ENCODE measurements at places on chromosomes 5 and 9.
A peak's percentile ranks its signal among the peaks of the same experiment; 100 is the strongest.

- no peak for DNase-seq
Observed at GRCh38 chr5:159286420-159287035, 23.4 kb downstream of the UBLCP1 start.

GRCh38 chr9:127029548-127029947 lies 92.9 kb downstream of the ANGPTL2 start:
- DNase-seq: peak; percentile 82

DNA sequence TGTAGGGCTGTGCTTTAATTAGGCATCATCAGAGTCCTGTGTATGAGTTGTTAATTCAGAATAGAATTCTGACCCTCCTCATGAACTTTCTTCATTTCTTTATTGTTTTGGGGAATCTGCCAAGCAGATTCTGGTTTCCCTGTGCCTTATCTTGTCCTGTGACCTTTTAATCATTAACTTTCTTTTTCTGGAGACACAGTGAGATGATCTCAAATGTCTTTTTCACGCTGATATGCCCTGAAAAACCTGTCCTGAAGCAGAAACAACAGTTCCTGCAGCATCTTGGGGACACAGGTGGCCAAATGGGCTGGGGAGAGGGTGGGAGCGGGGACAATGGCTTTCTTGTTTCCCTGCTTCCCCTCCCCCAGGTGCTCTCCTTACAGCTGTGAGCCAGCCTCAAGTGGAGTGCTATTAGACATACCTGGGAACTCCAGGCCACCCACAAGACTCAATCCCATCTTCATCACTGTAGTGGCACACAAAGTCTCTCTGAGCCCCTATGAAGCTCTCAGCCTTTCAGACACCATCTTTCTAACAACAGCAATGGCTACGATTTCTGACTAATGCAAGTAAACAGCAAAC lies 213.8 kb downstream of the ATP10B start:
- no peak for DNase-seq

- no peak for DNase-seq
Observed at GRCh38 chr9:86926145-86926544, 21.2 kb downstream of the GAS1 start.

DNA sequence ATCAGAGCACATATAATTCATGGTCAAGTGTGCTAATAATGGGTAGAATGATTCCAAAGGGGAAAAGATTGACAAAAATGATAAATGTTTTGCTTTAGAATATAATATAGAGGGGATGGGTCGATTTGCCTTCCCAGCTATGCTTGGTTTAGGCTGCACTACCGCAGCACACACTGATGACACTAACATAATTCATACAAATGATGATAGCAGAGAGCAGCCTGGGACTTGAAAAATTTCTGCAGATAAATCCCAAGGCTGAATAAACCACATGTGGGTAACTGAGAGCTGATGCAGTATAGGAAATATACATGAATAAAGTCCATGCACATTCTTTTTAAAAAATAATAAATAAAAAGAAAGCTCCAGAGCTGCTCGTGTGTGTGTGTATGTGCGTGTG lies 54.5 kb downstream of the EFNA5 start:
- no peak for DNase-seq

GRCh38 chr9:111352545-111352944 lies 22.5 kb upstream of the OR2K2 start:
- DNase-seq: no peak

GRCh38 chr9:99666571-99666970 lies 155.1 kb upstream of the NR4A3 start:
- no peak for DNase-seq

DNA sequence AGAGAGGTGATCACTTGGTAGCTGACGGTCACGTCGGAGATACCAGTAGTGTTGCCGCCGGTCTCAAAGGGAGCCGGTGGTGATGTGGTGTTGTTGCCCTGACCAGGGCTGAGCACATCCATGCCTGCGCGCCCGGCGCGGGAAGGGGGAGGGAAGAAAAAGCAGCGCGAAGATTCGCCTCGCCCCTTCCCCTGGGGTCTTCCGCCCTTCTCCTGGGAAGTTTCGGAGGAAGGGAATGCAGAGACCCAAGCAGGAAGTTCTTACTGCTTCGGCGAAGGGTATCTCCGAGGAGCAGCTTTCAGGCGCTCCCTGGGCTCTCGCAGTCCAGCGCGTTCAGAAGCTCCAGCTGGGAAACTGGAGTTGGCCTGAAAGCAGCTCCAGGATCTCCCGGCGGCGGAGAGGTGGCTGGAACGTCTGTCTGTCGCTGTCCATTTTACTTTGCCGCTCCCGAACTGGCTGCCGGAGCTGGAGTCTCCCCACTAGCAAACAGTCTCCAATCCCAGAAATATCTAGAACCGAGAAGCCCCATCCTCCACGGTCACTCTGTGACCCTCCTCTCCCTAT lies 565 bp downstream of the HTR1A start:
- no peak for DNase-seq

- no peak for DNase-seq
Observed at GRCh38 chr5:30343707-30344106, 849.8 kb upstream of the CDH6 start.

- DNase-seq: no peak
Observed at GRCh38 chr5:157347301-157348048, 81.6 kb downstream of the CYFIP2 start.

- DNase-seq: no peak
Observed at GRCh38 chr5:113380807-113381326, 53.9 kb downstream of the TSSK1B start.

- no peak for DNase-seq
Observed at GRCh38 chr5:76041863-76042262, 41.3 kb upstream of the SV2C start.

DNA sequence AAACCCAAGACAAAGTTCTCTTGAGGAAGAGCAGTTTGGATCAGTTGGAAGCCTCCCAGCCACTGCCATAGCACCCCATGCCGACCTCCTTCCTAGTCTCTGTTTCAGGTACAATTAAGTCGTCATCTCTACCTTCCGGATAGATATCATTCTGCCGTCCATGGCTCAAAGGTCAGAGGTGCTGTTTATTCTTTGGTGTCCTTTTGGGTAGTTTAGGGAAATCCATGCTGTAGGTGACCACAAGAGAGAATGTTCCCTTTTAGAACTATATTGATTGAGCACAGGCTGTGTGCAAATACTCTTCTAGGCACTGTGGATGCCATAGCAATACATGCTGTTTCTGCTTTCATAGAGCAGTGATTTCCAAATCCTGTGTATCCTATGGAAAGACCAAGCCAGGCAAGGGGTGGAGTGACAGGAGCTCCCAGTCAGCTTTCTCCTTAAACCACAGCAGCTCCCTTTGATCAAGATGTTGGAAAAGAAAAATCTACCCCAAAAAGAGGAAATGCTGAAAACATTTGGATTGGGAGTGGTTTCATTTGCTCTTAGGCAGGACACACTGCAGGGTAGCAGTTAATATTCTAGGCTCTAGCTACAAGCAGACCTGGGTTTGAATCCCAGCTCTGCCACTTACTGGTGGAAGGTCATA lies 127.9 kb downstream of the PALM2AKAP2 start:
- DNase-seq: no peak
